ENCODE measurements at places on chromosomes 1 and 21.

- peak; percentile 85 for DNase-seq
These were observed 45.5 kb downstream of the LPAR3 start for GRCh38 chr1:84847253-84848250.

- no peak for DNase-seq
These were observed 24.4 kb downstream of the GRHL3 start for GRCh38 chr1:24343412-24344089.

DNA sequence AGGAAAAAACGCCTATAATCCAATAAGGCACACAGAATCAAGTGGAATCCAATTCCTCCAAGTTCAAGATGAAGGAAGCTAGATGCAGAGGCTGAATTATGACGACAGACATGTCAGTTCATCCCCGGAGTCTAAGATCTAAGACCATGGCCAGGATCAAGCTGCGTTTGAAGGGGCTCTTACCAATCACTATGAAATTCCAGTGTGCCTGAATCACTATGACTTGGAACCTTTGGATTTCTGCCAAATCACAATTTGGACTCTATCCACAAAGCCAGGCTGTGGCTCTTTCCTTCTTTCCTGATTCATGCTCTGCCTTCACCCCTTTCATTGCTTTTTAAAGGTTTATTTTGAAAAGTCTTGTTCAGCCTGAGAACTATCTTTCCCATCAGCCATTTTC, 17.1 kb downstream of the OLIG2 start:
- no peak for DNase-seq

- DNase-seq, result no peak
These were observed 99.2 kb downstream of the ERG start for GRCh38 chr21:38399103-38399502.

- DNase-seq, result no peak
These were observed at the start of gene IFI44L for GRCh38 chr1:78619803-78620579. Gene IFI44L (plus strand): TSS chr1:78620448. CDS start chr1:78627916, 7,468 bp downstream.

DNA sequence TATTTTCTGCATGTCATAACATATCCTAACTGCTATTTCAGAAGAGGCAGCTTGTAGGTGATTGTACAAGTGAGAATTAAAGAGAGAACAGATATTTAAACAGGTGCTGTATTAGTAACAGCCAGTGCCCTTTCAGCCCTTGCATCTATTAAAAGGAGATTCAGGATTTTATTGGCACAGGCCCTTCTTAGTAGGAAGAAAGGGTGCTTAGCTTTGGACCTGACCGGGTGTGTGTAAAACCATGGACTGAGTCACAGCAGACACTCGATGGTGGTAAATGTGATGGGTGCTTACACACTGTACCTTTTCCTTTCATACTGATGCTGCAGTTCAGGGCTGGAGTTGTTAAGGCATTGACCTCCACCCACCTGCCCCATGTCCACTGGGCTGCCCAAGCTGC, 12.7 kb upstream of the CD101 start:
- DNase-seq, result no peak

DNA sequence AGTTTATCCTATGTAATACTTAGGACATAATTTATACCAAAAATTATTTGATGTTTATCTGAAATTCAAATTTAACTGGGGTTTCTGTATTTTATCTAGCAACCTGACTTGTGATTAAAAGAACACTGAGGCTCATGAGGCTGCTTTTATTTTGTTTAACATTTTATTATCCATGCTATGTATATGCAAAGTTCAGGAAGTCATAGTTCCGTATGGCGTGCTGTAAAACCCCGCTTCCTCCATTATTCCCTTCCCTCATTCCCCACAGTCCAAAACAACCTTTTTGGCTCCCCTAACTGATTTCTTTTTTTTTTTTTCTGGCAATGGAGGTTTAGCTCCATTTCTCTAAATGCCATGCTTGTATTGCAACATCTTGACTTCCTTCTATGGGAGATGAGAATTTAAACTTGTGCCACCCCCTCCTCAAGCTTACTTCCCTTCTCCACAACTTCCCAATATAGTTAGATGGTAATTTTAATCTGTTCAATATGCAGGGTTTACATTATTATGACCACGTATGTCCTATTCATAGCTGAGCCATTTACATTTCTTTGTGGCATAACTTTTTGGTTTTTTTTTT, 138.0 kb upstream of the DNAH14 start:
- no peak for DNase-seq

GRCh38 chr1:16145030-16145661, 10.7 kb downstream of the EPHA2 start:
- peak; percentile 68 for DNase-seq

DNA sequence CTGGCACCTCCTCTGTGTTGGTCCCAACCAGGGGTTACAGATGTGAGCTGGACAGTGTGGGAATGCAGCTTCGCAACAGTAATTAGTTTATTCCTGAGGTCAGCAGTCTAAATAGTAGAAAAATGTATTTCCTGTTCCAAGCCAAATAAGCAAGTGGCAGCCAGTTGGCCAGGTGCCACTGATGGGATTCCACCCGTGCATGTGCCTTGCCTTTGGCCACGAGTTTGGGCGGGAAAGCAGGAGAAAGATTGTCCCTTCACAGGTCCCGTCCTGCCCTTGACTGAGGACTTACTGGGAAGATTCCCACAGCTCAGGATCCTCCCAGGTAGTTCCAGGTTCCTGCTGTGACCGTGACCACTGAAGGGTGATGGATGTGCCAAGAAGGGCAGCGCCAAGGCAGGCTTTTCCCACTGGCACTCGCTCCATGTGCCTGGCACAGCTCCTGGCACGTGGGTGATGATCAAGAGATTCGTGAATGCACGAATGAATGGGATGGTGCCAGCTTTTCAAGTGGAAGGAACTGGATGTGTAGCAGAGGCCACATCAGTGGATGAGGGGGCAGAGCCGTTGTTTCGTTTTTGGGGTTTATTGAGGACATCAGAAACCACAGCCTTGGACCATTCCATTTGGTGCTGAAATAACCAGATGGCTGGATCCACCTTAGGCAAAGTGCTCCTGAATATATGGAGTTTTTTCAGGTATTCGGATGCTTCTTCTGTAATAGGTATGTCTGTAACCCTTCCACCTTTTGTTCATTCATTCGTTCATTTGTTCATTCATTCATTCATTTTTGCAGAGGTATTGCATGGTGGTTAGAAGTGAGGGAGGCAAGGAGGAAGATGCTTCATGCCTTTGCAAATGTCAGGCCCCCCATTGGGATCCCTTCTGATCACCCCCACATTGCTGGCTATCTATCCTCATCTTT, 62.4 kb upstream of the WNT4 start:
- no peak for DNase-seq

DNA sequence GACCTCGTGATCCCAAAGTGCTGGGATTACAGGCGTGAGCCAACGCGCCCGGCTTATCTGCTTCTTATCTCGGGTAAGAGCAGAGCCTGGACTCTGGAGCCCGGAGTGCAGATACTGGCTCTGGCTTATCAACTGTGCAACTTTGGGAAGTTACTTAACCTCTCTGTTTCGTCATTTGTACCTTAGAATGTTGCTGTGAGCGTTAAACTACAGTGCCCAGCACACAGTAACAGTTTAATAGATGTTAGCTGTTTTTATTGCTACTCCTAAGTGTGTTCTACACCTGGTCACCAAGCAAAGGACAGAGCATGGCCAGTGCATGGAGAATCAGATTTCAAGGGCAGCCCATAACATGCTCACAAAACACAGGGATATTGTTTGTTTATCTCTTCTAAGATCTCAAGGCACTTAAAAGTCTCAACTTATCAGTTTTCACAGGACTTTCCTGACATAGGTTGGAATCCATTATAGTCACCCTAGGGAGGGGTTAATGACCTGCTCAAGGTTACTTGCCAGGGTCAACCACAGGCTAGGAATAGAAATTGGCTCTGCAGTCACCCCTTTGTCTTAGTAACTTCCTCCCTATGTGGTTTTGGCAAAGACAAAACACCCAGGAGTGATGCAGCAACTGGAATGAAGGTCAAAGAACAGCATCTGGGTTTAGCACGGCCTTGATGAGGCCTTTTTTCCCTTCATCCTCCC, 22.5 kb upstream of the SRP9 start:
- DNase-seq, result peak; percentile 68

- no peak for DNase-seq
These were observed 631.8 kb downstream of the AJAP1 start for GRCh38 chr1:5286244-5286643.

DNA sequence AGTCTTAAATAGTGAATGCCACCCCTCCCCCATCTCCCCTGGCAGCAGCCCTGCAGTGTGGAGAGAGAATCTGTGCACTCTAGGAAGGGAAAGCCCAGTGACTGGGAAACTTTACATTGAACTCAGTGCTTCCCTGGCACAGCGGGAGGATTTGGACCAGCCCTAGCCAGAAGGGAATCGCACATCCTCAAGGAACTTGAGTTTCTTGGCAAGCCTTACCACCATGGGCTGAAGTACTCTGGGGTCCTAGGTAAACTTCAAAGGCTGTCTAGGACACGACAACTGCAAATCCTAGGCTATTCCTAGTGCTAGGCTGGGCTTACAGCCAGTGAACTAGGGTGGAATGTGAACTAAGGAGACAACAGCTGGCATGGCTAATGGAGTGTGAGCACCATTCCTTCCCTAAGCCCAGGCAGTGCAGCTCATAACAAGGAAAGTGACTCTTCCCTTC, 88.3 kb downstream of the COL24A1 start:
- DNase-seq, result no peak
